Skeletal muscle cell (primary cell): ENCODE measurements at places on chromosomes 4 and X.

- no peak for DNase-seq
Observed at GRCh38 chrX:43656005-43656494, at the start of gene MAOA. Gene MAOA (plus strand): TSS chrX:43656299. CDS start chrX:43656342, 43 bp downstream.

- no peak for DNase-seq
Observed at GRCh38 chr4:134668237-134668636, 466.6 kb upstream of the PABPC4L start.

DNA sequence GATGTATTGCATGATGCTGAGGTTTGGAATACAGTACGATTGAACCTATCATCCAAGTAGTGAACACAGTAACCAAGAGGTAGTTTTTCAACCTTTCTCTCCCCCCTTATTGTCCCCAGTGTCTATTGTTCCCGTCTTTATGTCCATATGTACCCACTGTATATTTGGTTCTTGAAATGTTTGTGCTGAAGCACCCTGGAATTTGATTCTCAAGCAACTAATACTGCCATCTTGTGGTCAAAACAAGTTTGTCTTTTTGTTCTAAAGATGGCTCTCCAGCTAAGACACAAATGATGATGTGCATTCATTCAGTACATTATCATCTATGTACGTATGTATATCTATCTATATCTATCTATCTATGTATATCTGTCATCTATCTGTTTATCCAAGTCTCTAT is 33.5 kb upstream of the DCX start:
- DNase-seq = no peak

DNA sequence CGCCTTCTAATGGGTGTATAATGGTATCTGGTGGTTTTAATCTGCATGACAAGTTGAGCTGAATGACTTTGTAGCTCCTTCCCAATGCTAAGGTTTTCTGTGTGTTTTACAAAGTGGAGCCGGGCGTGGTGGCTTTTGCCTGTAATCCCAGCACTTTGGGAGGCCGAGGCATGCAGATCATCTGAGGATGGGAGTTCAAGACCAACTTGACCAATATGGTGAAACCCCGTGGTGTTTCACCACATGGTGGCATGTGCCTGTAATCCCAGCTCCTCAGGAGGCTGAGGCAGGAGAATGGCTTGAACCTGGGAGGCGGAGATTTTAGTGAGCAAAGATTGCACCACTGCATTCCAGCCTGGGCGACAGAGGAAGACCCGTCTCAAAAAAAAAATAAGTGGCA is 28.9 kb downstream of the ARFIP1 start:
- no peak for DNase-seq

DNA sequence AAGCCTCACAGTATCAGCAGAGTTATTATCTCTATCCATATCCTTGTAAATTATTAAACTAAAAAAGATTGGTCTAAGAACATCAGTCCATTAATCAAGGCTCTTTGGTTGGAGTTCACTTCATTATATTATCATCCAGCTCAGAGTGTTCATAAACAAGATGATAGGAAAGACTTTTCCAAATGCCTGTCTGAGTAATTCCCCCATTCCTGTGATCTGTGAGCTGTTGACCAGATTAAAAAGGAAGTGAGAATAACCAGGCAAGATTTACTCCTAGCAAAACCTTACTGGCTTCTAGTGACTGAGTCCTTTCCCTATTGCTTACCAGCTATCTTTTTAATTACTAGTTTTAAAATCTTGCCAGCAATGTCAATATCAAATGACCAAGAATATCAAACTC is 14.9 kb downstream of the PKD2 start:
- DNase-seq = no peak

GRCh38 chrX:150698981-150699380 is 5.8 kb downstream of the MTMR1 start:
- DNase-seq = no peak

DNA sequence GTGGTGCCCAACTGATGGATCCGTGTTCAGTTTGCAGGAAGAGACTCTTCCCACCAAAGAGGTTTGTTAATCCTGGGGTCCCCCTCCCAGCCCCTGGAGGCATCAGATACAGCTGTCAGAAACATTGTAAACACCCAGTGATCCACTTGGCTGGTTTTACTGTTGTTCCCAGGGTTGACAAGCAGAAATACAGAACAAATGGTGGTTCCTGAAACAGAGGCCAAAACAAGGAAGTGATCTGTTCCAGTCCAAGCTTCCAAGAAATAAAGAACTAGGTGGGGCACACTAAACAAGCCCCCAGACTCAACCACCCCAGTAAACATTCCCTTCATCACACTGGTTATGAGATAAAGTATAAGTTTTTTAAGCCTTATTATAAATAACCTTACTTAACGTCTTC is 1.4 kb downstream of the TMLHE start:
- DNase-seq = no peak

GRCh38 chr4:11626066-11626465 is 197.4 kb upstream of the HS3ST1 start:
- DNase-seq = no peak
